ENCODE measurements at places on chromosomes 7 and 10.

- DNase-seq: no peak
Observed at GRCh38 chr7:121084256-121084655, 95.7 kb downstream of the CPED1 start.

DNA sequence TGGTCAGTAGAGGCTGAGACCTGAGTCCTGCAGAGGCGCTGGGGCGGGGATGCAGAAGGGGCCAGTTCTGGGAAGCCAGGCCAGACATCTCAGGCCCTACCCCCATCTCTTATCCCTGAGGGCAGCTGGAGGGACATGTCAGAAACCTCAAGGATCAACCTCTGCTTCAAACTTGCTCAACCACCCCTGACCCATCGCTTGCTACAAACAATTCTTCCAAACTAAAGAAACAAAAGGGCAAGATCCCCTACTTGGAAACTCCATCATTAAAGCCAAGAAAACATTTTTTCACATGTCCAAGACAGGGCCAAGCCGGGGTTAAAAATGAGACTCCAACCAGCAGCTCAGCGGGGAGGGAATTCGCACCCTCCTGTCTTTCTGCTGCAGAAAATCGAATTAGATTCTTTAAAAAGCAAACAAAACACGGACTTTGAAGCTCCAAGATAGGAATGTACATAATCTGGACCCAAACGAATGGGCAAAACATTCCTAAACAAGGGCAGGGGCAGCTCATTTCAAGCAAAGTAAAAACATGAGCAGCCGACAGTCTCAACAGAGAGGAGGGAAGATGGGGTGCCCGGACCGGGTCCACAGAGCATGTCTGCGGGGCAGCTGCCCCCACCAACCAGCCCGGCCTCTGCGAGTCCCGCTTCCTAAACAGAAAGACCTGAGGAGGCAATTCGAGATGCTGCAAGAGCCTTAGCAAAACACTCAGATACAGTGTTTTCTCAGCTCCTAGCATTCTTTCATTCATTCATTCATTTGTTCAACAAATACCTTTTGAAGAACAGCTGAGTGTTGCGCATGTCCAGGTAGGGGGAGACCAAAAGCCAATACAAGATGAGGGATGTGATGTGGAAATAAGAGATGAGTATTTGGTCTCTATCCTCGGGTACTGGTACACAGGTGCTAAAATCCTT, 44.8 kb downstream of the CHST15 start:
- DNase-seq: no peak

- no peak for DNase-seq
Observed at GRCh38 chr10:31701546-31701945, 227.1 kb downstream of the ARHGAP12 start.

DNA sequence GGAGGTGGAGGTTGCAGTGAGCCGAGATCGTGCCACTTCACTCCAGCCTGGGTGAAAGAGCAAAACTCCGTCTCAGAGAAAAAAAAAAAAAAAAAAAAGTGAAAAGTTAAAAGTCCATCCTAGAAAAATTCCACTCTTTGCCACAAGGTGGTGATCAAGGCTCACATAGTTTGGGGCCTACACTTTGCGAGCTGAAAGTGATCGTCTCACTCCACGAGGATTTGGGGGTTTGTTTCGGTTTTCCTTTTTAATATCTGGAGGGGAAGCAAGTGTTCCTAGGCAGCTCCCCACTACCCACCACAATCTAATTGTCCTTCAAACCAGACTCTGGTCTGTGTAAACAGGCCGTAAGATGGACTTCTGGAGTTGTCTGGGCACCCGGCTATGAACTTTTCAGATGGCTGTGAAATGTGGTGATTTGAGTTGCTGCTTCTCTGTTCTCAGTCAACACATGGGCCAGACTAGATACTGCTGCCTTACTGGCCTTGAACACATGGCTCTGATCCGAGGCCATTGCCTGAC, 27.1 kb downstream of the PRLHR start:
- peak; percentile 48 for DNase-seq

DNA sequence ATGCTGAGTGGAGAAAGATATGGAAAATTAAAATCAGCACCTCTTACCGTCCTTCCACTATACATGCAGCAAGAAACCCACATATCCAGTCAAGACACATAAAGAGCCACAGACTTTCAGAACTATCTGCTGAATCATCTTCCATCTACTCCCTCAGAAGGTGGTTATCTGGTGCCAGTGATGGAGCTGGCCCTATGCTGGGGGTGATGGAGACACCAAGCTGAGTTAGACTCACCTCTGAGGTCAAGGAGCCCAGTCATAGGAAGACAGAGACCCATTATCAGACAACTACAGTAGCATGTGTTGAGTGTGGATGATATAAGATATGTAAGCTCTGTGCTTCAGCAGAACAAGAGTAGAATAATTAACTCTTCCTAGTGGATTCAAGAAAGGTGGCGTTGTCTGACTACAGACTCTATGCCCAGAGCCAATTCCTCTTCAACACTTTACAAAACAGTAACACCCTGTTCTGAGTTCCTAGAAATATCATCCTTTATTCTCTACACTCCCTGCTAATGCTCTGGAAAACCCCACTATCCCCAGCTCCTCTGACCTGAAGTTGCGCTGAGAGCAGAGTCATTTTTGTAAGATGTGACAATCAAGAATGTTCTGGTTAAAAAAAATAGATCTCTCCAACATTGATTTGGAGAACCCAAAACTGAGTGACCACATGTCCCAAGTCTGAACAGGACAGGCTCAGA, 14.3 kb downstream of the CYP3A5 start:
- no peak for DNase-seq

- DNase-seq: no peak
Observed at GRCh38 chr7:157813053-157813452, 476.2 kb downstream of the DNAJB6 start.

DNA sequence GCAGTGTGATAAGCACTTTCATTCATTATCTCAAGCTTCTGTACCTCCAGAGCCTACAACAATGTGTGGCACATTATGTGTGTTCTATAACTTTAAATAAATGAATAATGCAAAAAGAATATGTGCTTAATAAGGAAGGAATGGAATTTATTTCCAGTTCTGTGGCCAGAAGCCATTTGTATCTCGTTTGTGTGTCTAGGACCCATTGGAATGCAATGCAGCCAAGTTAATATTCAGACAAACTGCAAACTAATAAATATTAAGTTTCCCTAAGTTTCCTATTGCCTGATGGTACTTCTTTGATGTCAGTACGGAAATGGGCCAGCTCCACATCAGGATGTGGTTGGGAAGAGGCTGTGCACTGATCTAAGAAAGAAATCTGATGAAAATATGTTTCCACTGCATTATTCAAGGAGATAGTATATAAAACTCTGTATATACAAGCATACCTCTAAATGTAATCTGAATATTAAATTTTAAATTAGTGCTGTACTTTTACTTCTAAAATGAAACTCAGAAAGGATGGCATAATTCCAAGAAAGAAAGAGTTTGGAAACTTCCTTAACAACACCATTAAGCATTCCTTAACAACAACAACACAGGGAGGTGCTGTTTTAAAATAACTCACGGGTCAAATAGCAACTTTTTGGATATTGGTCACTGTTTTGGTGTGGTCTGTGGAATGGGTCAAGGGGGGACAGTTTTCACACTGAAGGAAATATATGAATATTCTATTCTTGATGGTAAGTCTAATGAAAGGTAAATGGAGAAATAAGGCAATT, 29.4 kb upstream of the ANKRD30A start:
- no peak for DNase-seq

GRCh38 chr10:65501259-65501658, 1424.6 kb upstream of the LRRTM3 start:
- DNase-seq: peak; percentile 60

DNA sequence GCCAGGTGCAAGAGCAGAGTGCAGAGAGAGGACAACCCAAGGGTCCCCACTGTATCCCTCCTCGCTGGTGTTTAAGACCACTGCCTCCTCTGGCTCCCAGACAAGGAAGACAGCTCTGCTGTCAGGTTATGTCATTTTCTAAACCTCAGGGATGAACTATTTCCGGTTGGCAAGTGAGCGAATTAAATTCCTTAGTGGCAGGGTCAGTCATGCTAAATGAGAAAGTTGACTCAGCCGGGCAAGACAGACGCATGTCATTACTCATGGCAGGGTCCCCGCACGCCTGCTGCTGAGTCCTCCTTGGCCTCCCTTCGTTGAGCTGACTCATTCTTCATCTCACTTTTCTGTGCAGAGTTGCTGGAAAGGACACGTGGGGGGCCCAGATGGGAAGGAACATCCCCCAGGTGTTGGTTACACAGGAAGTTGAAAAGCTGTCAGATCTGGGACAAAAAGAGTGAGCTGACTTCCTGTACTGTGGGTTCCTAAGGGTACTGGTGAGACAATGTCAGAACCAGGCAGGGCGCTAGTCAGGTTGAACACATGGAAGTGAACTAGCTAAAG, 47.1 kb upstream of the UCN3 start:
- peak; percentile 42 for DNase-seq

GRCh38 chr7:98418636-98419315, 17.9 kb upstream of the BAIAP2L1 start:
- no peak for DNase-seq

GRCh38 chr7:97003262-97004246, 1.8 kb upstream of the DLX6 start:
- DNase-seq: no peak

DNA sequence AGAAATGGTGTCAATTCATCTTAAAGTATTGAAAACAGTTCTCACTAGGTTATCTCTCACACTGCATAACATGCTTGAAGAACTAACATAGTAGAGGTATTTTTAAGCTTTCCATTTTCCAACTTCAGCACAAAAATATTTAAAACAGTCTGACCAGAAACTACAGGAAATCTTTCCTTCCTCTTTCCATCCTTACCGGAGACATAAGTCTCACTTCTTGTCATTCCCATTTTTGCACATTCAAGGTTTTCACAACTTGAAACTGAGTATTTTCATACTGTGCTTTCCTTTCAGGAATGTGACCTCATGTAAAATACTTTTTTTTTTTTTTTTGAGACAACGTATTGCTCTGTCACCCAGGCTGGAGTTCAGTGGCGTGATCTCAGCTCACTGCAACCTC, 45.2 kb downstream of the ARHGAP12 start:
- DNase-seq: no peak

- no peak for DNase-seq
Observed at GRCh38 chr10:90047243-90047729, 345.9 kb downstream of the KIF20B start.

- no peak for DNase-seq
Observed at GRCh38 chr10:32980242-32980557, 22.2 kb upstream of the ITGB1 start.

DNA sequence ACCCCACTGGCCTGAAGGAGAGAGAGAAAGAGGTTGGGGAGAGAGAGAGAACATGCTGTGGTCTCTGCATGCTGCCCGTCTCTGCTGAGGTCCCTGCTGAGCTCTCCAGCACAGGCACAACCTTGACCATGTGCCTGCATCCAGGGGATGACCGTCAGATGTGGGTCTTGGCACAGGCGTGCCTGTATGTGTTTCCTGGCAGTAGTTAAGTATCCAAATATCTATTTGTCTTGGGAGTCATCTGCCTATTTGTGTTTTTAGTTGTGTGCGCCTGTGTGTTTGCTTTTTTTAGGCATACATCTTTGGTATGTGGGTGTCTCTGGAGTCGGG, 1.9 kb upstream of the UNC5B start:
- no peak for DNase-seq

DNA sequence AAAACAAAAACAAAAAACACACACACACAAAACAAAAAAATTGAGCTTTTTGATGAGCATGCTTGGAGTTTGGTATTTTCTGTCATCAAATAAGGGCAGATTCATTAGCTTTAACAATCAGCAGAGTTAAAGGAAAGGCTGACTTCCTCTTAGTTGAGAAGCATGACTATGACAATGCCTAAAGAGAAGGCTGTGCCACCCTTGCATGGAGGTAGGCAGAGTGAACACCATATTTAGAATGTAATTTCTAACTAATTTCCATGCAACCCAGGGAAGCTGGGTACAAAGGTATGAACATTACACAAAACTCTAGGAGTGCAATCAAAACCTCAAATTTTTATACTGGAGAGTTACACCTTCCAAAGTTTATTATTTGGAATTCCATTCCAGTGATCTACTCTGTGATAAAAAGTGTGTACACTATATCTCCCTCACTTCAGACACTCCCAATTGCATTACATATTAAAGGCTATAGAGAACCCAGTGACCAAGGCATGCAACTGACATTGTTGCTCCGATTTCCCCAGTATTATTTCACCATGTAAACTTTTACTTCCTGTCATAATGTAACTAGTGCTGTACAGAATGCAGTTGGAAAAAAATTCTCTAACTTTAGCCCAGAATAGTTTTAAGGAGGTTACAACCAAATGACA, 9.4 kb upstream of the CYCS start:
- no peak for DNase-seq

GRCh38 chr10:5284311-5285057, 80.3 kb upstream of the UCN3 start:
- peak; percentile 36 for DNase-seq

- no peak for DNase-seq
Observed at GRCh38 chr7:13540429-13540828, 449.0 kb downstream of the ETV1 start.

DNA sequence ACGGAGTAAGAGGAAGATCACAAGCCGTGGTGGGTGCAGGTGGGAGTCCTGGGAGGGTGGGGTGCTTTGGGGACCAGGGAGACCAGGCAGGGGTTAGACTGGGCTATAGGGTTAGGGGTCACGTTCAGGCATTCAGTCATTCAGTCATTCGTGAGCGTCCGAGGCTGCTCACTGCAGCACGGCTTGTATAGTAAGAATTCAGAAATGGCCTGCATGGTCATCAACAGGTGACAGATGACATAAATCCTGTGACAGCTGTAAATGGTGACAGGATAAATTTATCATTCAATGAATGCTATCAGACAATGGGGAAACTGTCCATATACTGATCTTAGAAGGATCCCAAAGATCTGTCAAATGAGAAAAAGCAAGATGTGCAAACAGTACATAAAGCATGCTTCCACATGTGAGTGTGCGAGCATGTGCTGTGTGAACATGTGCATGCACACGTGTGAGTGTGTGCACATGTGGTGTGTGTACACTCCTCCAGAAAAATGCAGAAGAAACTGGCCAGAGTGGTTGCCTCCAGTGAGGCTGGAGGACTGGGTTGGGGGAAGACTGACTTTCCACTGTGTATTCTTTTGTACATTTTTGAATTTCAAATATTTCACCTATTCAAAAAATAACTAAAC, 32.0 kb upstream of the SMARCD3 start:
- DNase-seq: no peak

DNA sequence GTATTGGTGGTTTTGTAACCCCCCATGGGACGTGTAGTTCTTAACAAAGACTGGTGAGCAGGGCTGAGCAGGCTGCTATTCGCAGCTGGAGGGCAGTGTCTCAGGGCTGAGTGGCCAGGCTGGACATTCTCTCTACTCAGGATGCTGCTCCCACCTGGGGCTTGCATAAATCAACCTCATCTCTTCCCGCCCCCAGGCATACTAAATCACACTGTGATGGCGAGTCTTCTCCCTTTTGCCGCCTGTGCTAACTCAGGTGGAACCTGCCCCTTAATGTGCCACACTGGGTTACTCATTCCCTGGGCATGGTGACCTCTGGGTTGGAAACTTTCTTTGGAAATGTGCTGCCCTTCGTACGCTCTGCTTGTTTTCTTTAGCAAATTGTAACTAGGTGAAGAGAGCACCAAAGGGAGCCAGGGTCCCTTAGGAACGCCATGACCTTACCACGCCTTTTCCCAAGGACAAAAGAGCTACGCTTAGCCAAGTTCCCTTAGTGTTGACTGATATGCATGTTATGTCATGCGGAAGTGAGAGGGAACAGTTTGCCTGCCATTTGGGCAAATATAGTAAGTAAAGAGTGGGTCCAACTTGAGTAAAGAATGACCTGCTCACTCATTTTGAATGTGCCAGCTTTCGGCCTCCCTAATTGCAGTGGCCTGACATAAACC, 40.4 kb upstream of the COBL start:
- no peak for DNase-seq

GRCh38 chr10:110404825-110405224, 92.9 kb upstream of the DUSP5 start:
- no peak for DNase-seq

- DNase-seq: no peak
Observed at GRCh38 chr10:18298256-18298655, 158.0 kb downstream of the CACNB2 start.

Measured in CD4-positive, alpha-beta T cell treated with Interleukin-4 for 1 hour (primary cell).